ENCODE measurements at places on chromosomes 6 and 20.
A peak's percentile ranks its signal among the peaks of the same experiment; 100 is the strongest.

DNA sequence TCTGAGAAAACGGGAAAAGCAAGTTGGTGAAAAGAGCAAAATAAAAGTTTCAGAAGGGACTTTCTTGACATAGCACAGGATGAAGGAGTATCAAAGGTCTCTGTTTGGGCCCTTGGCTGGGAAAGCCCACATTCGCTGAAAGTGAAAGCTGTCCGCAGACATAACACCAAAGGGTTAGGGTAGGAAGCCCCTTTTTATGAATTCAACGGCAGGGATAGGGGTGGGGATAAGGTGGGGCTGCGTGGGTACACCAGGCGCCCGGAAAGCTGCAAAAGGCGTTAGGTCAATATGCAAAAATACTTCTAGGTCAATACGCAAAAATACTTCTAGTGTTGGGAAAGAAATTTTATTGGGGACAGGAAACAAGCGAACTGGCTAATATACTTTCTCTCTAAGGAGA is 135.1 kb downstream of the OR2B2 start:
- no peak for DNase-seq

DNA sequence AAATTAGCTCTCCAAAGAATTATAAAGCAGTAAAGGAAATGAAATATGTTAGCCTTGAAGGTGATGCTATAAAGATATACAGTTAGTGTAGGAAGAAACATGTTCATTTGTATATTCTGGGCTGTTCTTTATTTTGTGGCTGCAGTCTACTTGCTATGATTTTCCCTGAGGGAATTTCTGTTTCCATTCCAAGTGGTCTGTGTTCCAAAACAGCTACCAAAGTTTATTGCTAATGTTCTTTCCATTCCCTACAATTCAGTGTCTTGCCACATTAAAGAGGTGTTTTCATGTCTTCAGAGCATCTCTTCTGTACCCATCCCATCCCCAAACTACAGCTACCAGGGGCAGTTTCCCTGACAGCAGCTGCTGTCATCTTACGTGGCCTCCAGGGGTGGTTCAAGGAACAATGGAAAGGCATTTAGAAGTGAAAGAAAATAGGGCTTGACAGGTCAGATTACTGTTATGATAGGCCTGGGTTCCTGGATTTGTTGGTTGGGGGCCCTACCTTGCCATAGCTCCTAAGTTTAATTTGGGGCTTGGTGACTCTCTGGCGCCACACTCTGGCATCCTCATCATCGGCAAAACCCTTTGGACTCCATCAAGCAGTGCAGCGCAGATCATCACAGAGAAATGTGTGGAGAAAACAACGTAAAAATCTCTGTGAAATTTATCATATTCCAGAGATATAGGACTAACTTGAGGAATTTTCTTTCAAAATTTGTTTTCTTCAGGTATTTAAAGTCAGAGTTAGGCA is 33.8 kb upstream of the AIG1 start:
- DNase-seq: peak; percentile 28

DNA sequence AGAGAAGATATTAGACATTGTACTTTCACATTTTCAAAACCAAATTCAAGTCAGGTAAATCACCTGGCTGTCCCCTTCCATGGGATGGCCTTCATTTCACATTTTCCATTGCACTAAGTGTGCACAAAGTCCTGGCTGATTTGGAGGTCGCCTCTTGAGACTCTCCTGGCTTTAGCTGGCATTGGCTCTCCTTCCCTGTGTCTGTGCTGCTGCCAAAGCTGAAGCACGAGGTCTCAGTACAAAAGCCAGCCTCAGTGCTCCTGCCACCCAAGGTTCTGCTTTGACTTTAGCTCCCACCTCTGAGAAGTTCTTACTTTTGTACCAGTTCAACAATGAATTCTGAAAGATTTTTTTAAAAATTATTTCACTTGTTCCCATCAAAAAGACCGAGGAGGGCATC is 289.2 kb upstream of the CNR1 start:
- no peak for DNase-seq

GRCh38 chr6:168134560-168135201 is 55.7 kb upstream of the FRMD1 start:
- DNase-seq: no peak

GRCh38 chr6:134701301-134701700 is 248.6 kb downstream of the ALDH8A1 start:
- no peak for DNase-seq

DNA sequence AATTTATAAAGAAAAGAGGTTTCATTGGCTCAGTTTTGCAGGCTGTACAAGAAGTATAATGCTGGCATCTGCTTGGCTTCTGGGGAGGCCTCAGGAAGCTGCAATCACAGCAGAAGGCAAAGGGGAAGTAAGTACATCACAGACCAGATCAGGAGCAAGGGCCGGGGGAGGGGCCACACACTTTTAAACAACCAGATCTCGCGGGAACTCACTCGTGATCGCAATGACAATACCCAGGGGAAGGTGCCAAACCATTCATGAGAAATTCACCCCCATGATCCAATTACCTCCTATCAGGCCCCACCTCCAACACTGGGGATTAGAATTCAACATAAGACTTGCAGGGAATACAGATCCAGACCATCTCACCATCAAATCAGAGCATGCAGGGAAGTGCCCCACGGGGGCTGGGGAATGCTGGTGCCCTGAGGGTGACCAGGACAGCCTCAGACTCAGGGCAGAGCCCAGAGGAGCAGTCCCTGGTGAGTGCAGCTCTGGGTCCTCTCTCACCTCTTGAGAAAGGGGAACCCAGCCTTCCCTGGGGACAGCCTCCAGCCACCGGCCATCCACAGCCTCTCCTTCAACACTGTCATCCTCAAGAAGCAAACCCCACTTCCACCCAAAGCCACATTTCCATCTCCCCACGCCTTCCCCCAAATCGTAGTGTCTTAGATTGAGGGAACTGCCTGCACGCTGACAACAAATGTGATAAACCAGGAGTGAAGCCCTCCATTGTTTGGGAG is 80.7 kb downstream of the ANKRD60 start:
- DNase-seq: no peak

GRCh38 chr6:129902681-129903080 is 41.6 kb upstream of the TMEM244 start:
- no peak for DNase-seq

GRCh38 chr6:148957752-148958151 is 210.9 kb downstream of the UST start:
- DNase-seq: no peak

DNA sequence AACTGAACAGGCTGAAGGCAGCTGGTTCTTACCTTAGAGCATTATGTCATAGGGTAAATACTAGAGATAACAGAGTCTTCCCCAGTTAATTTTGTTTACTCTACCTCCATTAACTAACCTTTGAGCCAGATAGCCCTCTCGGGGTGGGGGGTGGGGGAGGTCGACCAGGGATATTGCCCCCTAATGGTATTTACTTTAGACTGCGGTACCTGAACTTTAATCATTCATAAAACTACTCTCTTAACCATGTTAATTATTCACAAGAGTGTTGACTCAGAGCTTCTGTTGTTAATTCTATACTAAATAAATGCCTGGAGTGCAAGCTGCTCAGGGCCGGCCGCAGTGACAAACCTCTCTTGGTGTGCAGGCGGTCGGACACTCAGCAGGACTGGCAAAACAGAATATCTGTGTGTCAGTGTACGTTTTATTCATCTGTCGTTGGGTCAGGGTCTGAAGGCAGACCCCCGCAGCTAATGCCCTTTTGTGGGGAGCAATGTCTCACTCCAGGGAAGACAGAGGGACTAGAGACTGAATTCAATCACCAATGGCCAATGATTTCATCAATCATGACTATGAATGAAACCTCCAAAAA is 152.4 kb upstream of the COL21A1 start:
- no peak for DNase-seq

DNA sequence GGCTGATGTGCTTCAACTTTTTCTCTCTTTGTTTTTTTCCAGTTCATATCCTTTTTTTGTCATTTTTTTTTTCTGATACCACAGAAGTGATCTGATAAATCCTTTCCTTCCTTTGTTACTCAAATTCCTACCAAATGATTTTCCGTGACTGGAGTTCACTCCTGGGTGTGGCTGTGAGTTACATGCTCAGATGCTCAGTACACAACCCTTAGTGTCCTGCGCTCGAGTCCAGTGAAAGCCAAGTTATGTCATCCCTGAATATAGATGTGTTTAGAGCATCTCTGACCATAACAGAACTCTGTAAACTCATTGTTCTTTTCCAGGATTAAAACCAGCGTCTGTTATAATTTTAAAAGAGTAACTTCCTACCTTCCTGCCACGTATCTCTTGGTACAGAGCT is 147.2 kb upstream of the AKAP12 start:
- DNase-seq: no peak

- DNase-seq: no peak
Measured at GRCh38 chr20:19427913-19428312, 215.5 kb downstream of the SLC24A3 start.

DNA sequence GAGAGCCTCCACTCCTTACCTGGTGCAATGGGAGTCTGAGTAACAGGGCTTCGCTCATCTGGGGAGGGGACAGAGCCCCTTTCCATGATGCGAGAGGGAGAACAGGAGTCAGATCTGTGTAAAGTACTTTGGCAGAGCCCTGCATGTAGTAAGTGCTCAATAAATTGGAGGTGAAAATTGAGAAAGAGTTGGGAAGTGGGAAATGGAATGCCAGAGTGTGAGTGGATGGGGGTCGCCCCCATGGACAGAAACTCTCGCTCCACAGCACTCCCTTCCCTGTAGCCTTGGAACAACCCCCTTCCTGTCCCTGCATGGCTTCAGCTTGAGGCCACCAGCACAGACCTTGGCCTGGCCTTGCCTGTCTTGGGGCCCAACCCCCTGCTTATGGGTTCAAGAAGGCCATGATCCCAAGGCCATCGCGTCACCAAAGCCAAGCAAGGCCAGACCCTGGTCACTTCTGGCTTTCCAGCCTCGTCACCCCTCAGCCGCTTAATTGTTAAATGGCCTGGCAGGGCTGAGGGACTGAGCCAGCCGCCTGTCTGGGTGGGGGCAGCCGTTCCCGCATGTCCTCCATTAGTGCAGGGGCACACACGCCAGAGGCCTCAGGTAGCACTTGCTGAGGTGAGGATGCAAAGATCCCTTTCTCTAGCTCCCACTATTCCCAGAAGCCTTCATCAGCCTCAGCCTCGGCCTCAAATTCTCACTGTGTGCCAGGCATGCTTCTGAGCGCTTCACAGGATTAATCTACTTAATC is 93.7 kb upstream of the PTPN1 start:
- DNase-seq: no peak

DNA sequence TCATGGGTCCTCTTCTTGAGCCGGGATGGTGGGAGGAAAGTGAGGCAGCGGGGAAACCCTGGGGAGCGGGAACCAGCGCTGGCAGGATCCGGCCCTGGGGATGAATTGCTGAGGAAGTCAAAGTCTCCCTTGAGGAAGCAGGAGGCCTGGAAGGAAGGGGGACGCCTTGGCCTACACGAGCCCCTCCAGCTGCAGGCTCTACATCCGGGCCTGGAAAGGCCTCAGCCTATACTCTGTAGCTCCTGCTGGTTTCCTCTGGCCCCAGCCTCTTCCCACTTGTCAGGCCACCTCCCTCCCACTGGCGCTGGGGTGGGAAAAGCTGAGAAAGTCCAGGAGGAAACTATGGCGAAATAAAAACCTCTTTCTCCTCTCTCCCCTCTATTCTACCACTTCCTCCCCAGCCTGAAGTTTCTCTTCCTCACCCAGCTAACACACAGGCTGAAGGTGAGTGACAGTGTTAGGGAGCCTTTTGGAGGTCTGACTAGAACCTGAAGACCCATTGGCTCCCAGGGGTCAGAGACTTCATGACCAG is 14.9 kb downstream of the TREML2 start:
- no peak for DNase-seq

DNA sequence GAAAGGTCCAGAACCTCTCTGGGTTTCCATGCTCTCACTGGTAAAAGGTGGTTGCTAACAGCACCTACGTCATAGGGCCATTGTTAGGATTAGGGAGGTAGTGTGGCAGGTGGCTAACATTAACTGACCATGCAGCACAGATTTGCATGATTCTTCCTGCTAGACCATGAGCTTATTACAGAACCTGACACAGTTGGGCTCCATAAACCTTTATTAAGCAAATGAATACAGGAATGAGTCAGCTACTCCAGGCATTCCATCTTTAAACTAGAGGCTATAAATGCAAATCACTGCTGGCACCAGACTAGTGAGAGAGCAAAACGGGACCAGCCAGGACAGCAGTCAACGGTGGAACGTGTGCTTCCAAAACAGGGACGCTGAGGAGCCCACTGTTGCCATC is 440.1 kb downstream of the PTPRT start:
- no peak for DNase-seq

DNA sequence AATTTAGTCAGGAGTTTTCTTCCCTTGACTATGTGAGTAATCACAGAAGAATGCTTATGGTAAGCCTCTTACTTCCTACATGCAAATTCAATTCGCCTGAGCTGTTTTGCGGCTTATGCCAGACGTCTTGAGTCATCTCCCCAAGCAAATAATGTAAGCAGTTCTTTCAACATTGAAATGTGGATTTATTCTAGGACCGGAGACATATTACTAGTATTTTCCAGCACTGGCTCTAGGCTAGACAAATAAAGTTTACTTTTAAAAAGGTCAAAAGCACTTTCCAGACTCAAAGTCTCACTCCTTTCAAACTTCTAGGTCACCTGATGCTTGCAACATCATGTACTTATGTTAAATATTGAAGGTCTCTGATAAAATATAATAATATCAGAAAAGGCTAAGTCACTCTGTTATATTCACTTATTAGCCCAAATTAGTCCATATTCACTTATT is 38.1 kb upstream of the NOX3 start:
- DNase-seq: peak; percentile 99

GRCh38 chr6:81865712-81866111 is 113.2 kb upstream of the TENT5A start:
- DNase-seq: peak; percentile 76

DNA sequence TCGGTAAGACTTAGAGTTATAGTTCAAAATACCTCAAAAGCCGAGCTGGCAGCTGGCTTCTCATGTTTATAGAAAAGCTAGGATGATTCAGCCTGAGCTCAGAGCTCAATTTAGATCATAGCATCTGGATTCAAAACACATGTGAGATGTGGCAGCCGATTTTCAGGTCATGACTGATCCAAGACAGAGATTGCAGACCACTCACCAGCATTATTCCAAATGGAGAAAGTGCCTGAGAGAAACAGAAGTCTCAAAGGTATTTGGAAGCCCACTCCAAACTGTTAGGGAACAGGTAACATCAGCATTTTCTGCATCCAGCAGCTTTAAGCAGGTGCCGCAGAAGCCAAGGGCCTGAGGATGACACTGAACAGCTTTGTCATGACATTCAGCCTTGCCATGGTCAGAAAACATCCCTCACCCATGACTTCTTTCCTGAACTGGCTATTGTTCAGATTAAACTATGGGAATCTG is 102.2 kb downstream of the BACH2 start:
- peak; percentile 62 for DNase-seq

GRCh38 chr6:27693766-27694546 is 218.2 kb downstream of the OR2B2 start:
- DNase-seq: peak; percentile 44

GRCh38 chr6:134590004-134590403 is 272.1 kb upstream of the SGK1 start:
- DNase-seq: no peak

GRCh38 chr6:159829526-159829925 is 29.4 kb downstream of the PNLDC1 start:
- no peak for DNase-seq

- DNase-seq: no peak
Measured at GRCh38 chr6:54981276-54981609, 134.7 kb downstream of the FAM83B start.

GRCh38 chr6:17178754-17179529 is 77.1 kb downstream of the STMND1 start:
- DNase-seq: peak; percentile 62

GRCh38 chr6:36697481-36697903 is at the start of gene RAB44:
RAB44 (plus strand) TSS chr6:36697826; CDS start chr6:36704236, 6,410 bp downstream.
- DNase-seq: no peak
